ENCODE measurements at places on chromosomes 5 and 9.

GRCh38 chr5:9188131-9188530, 357.7 kb downstream of the SEMA5A start:
- DNase-seq: no peak

DNA sequence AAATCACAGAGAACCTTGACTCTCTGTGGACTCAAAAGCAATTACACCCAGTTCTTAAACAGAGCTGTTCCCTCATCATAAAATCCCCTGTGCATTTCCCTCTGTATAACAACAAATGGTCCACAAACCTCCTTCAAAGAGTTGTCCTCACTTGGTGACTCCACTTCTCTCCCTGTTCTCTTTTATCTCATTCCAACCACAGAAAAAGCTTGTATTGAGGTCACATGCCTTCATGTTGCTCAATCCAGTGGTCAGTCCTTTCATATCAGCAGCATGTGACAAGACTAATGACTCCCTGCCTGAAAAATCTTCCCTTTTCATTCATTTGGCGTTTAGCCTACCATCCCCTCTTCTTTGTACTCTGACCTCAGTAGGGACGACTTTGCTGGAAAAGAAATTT, 158.0 kb downstream of the DEPDC1B start:
- no peak for DNase-seq

GRCh38 chr5:8048920-8049319, 180.0 kb downstream of the MTRR start:
- DNase-seq: no peak

- no peak for DNase-seq
Observed at GRCh38 chr5:155189981-155190380, 176.4 kb downstream of the KIF4B start.

GRCh38 chr5:5154733-5155132, 14.6 kb downstream of the ADAMTS16 start:
- DNase-seq: no peak

DNA sequence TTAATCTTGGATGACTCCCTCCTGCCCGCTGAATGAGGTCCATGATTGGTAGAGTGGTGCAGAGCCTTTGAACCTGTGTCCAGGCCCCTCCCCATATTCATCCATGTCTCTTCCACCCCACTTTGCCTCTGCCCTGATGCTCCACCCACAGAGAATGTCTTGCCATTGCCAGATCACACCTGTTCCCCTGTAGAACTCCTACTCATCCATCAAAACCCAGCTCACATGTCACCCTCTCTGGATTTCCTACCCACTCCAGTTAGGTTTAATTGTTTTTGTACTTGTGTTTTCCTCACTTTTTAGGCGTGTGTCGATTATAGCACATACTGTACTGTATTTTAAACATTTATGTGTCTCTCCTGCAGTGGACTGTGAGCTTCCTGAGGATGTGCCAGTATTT, 107.0 kb upstream of the CTSL start:
- no peak for DNase-seq

- DNase-seq: no peak
Observed at GRCh38 chr9:134662143-134662876, 20.7 kb downstream of the COL5A1 start.

DNA sequence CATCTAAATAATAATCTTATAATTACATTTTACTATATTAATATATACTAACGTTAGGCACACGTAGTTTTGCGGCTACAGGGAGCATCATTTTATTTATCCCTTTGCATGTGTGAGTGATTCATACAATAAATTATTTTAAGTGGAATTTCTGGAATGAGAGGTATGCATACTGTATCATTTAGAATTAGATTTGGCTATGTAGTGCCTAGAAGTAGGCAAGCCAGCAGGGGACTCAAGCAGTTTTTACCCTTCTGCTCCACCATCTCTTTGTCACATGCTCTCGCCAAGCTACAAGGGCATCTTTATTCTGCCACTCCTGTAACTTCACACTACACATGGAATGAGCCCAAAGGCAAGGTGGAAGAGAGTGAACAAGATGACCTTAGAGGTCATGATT, 60.8 kb downstream of the MEGF10 start:
- DNase-seq: no peak

- no peak for DNase-seq
Observed at GRCh38 chr5:174436750-174437149, 287.6 kb upstream of the MSX2 start.

- DNase-seq: no peak
Observed at GRCh38 chr9:125631391-125632085, 75.5 kb downstream of the MAPKAP1 start.

DNA sequence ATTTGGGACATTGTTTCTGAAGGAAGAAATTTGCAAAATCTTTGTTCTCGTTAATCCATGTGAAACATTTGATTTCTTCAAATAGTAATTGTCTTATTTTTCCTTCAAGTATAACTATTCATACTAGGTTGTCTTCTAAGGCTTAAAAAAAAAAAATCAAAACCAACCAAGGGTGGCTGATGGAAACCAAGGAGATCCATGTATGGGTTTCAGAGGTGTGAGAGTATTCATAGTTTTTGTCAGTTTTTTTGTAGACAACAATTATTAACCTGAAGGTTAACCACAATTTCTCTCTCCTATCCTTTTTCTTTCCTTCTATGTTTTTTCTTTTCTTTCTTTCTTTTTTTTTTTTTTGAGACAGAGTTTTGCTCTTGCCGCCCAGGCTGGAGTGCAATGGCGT, 35.4 kb downstream of the KDM4C start:
- DNase-seq: no peak

- no peak for DNase-seq
Observed at GRCh38 chr9:109828254-109828653, 48.3 kb downstream of the PALM2AKAP2 start.

DNA sequence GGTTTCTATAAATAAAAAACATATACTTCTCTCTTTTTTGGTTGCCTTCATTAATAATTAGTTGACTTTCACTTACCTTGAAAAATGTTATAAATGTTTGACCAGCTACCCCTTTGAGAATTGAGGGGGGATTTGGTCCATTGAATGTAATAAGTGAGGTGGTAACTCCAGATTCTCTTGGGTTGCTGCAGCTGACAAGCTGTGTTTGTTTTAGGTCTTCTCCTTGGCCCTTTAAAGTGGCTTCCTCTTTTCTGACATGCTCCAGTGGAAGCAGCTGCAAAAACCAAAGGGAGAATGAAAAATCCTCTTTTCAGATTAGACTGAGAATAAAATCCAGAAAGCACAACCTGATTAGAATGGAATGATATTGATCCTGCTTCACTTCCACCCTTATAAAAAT, 410.5 kb downstream of the TMEM38B start:
- no peak for DNase-seq

GRCh38 chr9:9612755-9613154, 1000.0 kb downstream of the PTPRD start:
- DNase-seq: no peak

DNA sequence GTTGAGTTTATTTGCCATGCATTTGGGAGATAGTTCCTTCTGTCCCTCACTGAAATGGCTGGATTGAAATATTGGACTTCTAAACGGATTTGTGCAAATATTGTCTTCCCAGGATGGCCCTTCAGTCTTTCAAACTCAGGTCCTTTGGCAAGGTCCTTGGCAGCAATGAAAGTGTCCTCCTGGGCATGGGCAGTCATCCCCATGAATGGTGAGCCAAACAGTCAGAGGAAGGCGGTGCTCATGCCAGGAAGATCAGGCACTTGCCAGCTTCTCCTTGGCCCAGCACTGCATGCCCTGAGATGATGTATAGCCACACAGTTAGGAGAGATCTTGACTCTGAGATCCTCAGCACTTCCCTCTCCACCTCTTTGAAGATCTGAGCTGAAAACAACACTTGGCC, 221.4 kb upstream of the KLF4 start:
- no peak for DNase-seq

DNA sequence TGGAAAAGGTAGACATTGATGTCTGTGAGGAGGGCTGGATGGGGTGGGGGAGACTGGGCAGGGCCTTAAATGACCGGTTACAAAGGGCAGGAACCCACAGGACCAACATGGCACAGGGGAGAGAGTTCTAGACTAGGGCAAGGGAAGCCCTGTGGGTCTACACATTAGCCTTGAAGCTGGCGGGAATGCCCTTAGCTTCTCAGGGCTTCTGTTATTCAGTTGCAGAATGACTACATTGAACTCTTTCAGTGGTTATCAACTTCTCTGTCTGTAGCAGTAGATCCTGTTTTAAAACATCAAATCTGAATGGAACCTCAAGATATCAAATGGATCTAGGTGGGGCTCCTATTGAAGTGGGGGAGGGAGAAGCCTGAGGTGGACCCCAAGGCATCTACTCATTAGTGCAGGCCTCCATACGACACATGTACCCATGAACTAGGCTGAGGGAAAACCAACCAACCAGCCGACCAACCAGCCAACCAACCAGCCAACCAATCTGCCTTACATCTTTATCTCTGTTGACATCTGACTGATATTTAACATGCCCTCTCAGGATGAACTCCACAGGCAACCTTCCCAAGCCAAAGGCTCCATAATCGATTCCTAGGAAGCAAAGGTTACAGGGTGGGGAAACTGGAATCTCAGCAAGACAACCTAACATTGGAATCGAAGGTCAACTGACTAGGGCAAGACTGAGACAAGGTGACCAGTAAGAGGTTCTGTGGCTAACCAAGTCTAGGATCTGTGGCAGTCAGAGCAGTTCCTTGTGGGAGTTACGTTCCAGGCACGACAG, 48.3 kb downstream of the DAP start:
- no peak for DNase-seq

DNA sequence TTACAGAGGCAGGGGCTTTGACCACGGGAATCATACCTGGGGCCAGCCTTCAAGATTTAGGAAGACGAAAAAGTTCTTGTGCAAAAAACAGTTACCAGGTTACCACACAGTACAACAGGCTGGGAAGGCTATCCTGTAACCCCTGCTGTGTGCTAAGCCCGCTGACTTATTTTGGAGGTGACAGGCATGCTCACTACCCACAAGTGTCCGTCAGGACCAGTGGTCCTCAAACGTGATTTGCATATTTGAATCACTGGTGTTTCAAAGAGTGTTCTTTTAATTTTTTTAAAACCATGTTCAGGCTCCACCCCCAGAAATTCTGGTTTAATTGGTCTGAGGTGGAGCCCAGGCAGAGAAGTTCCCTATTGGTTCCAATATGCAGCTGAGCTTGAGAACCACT, 146.6 kb downstream of the TTLL11 start:
- no peak for DNase-seq

DNA sequence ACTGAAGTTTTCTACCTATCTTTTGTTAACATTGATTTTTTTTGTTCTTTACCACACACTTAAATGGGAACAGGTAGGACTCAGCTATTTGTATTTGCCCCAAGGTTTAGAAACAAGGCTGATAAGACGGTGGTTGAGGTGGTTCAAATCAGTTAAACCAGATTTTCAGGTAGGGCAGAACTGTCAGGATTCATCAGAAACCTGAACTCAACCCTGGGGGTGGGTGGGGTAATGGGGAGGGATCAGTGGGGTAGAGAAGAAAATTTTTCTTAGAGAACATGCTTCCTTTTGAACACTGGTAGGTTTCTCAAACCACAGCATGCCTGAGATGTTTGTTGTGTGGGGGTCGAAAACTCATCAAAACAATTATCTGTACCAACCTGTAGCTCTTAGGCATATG, 113.0 kb downstream of the BASP1 start:
- no peak for DNase-seq

DNA sequence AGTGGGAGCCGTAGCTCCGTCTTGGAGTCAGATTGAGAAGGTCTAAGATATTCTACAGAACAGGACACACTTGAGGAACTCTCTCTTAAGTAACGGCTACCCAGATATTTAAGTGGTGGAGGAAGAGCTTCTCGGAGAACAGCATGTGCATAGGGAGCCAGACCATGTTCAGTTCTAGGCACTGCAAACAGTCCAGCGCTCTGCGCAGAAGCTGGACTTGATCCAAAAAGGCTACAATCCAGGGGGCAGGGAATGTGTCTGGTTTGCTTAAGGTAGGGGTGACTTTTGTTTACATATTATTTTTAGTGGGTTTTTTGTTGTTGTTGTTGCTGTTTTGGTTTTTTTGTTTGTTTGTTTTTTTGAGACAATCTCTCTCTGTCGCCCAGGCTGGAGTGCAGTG, 16.8 kb upstream of the CCL28 start:
- no peak for DNase-seq

DNA sequence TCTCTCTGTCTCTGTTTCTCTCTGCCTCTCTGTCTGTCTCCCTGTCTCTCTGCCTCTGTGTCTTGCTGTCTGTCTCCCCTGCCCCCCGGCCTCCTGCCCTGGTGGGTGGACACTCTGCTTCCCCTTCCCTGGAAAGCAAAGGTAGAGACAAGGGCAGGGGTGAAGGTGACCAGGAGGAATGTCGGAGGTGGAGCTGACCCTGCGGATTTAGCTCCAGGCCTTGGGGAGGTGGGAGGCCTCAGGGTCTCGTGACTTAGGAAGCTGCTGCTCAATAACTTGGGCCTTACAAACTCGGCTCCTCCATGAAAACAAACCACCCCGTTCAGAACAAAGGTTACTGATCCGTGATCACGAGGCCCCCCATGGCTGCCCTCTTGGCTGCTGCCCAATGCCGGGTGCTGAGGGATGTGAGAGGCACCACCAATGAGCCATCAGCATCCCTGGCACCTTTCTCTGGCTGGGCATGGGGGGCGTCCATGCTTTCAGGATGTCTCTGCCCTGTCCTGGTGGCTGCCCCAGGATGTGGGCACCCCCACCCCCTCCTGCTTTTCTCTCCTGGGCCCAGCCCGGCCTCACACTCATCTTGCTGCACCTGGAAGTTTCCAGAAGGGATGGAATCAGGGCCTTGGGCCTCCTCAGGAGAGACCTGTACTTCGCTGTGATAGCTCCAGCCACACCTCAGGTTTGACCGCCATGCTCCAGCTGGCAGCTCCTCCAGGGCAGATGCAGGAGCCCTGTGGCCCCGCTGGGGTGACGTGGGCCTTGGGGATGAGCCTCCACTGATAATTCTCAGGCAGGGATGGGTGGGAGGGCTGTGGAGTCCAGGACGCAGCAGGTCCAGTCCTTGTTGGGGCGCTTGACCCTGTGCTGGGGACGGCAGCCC, 14.8 kb upstream of the SLC6A19 start:
- DNase-seq: no peak

GRCh38 chr9:26346942-26347477, 545.6 kb downstream of the CAAP1 start:
- no peak for DNase-seq

DNA sequence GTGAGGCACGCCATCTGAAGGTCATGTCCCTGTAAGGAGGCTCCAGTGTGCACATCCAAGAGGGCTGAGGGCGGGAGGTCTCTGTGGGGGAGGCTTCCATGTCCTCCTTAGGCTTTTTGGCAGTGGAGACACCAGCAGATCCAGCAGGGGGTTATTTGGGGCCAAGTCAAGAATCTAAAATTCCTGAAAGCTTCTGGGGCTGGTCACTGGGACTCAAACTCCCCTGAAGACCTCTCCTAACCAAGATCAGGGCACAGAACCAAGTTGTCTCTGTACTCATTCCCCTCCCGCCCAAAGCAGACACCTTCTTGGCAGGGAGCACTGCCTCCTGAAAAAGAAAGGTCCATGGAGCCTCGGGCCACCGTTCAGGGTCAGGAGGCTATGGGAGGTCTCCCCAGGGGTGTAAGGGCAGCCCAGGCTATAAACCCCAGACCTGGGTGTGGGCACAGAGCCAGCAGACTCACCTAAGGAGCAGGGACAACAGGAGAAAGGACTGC, 127.4 kb upstream of the ADRA1B start:
- no peak for DNase-seq
